Pancreas (tissue), 10 donors: ENCODE measurements at places on chromosomes 6 and 20. TPM values are rescaled to one million over a fixed set of nuclear protein-coding genes. Genes with fewer than 3 reads are reported as not detected.

DNA sequence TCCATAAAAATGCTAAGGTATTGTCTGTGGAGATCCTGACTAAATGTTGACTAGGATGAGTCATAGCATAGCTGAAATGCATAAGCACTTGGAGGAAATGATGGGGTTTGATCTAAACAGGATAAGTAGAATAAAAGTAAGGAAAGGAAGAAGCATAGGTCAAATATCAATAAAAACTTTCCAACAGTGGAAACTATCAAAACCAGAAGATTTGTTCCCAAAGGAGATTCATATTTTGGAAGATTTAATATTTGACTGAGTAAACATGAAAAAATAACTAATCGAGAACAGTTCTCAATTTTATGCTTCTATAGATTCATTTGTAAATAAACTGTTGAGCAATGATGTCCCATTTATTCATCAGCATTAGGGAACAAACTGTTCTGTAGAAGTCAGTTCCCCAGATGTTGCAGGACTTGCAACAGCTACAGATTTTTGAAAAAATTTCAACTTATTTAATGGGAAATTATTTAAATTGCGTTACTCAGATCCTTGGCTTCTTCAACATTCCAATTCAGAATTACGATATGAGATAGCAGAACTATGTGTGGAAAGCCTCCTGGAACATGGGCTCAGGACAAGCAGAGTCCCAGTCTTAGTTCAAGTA lies 133.7 kb upstream of the TBX18 start:
- DNase-seq, result no peak

- no peak for DNase-seq
Observed at GRCh38 chr6:20058121-20058905, 154.0 kb downstream of the MBOAT1 start.

- no peak for DNase-seq
Observed at GRCh38 chr6:162864911-162865310, 137.1 kb downstream of the PACRG start.

DNA sequence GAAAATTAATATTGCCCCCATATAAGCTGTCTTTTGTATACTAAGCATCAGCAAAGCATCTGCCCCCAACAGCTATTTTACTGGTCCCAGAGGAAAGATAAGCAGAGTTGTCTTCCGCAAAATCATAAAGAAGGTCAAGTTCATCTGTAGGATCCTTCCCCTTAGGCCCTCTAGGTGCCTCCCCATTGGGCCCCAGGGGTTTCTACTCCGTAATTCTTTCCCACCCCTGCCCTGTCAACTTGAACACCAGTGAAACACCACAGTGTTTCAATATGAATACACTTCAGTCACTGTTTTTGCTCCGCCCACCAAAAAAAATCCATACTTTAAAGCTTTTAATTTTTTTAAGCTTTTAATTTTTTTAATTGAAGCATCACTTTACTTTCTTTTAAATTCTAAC lies 159.2 kb downstream of the ATXN1 start:
- DNase-seq, result no peak

- no peak for DNase-seq
Observed at GRCh38 chr6:54037277-54037779, 73.9 kb upstream of the MLIP start.

DNA sequence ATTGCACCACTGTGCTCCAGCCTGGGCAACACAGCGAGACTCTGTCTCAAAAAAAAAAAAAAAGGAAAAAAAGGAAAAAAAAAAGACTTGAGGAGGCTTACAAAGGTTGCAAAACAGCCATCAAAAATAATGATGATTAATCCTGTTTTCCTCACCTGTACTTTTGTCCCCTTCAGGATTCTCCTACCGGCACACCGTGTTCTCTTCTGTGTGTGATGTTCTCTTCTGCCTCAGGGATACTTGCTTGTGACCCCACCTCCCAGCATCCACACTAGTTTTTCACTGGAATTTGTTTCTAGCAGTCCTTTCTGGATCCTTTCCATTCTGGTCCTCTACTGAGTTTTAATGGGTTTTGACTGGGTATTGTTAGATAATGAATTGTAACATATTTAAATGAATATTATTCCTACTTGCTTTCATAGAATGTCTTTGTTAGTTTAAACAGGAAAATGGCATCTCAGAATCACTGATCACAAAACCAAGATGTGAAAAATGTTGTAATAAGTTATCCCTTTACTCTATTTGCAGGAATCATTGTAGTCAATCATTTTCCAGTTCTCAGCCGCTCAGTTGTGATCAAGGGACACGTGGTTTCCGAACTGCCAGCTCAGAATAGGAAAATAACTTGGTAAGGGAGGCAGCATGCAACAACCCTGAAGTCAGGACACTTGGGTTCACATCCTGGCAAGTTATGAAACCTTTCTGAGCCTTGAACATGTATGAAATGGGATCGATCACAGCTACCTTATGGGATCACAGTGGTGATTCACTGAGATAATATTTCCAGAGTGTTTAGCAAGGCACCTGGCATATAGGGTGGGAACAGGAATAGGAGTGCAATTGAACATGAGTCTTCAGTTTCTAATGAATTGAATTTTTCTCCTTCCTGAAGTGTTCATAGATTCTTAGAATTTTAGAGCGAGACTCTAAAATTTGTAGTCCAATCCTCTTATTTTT lies 8.5 kb downstream of the C6orf89 start:
- no peak for DNase-seq

- DNase-seq, result no peak
Observed at GRCh38 chr6:32862725-32863124, 8.7 kb downstream of the PSMB9 start.

DNA sequence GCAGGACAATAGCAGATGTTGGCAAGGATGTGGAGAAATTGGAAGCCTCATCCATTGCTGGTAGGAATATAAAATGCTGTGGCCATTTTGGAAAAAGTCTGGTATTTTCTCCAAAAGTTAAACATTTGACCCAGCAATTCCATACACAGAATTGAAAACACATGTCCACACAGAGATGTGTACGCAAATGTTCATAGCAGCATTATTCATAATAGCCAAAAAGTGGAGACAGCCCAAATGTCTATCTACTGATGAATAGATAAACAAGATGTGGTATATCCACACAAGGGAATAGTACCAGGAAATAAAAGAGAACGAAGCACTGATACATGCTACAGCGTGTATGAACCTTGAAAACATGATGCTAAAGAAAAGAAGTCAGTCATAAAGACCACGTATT lies 40.5 kb downstream of the CFAP61 start:
- no peak for DNase-seq

GRCh38 chr6:130396722-130397121 lies 30.9 kb downstream of the TMEM200A start:
- DNase-seq, result no peak

- DNase-seq, result no peak
Observed at GRCh38 chr6:137434640-137435039, 59.6 kb downstream of the OLIG3 start.

DNA sequence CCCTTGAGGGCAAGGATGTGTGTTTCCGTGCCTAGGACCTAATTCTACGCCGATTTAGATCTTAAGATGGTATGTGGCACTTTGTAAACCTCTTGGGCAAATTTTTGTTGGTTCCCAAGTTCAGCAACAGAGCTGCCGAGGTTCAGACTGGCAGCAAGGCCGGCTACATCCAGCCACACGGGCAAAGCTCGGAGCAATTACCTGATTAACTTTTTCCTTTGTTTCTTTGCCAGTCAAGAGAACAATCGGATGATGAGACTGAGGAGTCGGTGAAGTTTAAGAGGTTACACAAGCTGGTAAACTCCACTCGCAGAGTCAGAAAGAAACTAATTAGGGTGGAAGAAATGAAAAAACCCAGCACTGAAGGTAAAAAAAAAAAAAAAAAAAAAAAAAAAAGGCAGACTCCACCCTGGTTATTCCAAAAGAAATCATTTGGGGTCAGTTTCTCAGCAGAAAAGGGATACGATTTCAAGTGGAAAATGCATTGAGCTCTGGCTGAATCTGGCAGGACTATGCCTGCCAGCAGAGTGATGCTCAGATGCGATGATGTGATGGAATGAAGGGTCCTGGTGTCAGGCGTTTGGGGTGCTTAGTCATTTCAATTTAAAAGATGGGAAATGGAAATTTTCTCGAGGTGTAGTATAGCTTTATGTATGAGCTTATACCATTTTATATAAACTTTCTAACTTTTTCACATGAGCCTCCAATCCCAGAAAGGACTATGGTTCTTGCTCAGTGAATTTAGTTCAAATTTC lies 171.6 kb downstream of the SASH1 start:
- DNase-seq, result no peak

- no peak for DNase-seq
Observed at GRCh38 chr6:129329678-129330077, 380.3 kb downstream of the ARHGAP18 start.

- DNase-seq, result peak; percentile 48
Observed at GRCh38 chr20:61938839-61939690, 126.6 kb downstream of the TAF4 start.

DNA sequence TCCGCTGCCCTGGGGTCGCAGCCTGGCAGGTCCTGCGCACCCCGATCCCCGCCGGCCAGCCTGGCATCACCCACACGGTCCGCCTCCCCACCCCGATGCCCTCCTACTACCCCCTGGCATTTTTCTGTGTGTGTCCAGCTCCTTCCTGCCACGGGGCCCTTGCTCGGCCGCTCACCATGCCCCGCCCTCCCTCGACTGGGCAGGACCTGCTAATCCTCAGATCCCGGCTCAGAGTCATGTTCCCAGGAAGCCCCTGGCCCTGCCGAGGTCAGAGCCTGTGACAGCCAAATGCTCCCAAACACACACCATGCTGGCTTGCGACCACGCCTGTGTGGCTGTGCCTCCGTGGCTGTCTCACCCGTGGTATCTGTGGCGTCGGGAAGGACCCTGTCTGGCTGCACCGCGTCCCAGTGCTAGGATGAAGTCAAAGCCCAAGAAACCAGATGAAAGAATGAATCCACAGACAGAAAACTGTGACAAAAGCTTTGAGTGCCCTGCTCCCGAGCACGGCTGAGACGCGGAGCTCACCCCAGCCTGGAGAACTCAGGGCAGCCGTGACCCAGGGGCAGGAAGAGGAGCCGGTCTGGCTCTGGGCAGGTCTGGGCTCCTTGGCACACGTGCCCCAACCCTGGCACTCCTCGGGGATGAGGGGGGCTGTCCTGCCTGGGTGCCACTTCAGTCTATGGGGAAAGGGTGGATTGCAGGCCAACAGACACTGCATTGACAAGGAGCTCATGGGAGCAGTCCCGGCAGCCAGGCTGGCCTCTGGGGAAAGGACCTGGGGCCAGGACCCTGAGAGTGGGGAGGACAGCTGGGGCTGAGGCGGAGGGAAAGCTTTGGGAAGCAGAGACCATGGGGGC lies 20.8 kb upstream of the SLCO4A1 start:
- no peak for DNase-seq

GRCh38 chr20:17896193-17896723 lies 72.3 kb downstream of the SNX5 start:
- DNase-seq, result no peak

GRCh38 chr20:17457079-17457478 lies 74.1 kb downstream of the BFSP1 start:
- no peak for DNase-seq

DNA sequence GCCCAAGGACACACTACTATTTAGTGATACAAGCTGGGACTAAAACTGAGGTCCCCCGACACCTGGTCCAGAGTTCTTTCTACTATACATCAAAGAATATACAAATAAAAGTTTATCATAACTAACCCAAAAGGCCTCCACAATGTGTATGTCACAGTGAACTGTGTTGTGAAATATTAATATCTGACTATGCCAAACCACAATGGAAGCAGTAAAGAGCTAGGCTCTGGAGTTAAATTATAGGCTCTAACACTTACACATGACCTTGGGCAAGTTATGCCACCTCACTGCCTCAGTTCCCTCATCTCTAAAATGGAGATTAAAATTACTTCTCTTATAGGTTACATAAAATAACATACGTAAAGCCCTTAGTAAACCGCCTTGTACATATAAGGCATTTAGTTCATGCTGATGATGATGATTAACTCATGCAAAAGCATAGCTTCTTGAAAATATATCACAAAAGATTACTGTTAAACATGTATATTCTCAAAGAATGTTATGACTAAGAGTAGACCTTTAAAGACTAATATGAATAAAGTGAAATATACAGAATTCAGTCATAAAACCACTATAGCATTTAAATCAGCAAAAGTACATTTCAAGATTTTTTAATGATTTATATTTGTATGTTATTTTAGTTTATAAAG lies 5.7 kb downstream of the SUPT3H start:
- DNase-seq, result no peak

GRCh38 chr6:28886079-28886439 lies 37.7 kb downstream of the TRIM27 start:
- no peak for DNase-seq

GRCh38 chr20:8456765-8457164 lies 324.7 kb downstream of the PLCB1 start:
- DNase-seq, result no peak

DNA sequence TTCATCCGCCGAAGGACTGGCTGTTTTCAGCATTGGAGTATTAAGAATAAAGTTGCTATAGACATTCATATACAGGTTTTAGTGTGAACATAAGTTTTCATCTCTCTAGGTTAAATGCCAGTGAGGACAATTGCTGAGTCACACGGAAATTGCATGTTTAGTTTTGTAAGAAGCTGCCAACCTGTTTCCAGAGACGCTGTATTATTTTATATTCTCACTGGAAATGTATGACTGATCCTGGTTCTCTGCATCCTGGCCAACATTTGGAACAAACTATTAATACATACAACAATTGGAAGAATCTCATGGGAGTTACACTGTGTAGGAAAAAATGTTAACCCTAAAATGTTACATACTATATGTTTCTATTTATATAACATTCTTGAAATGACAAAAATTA lies 16.7 kb upstream of the TGM6 start:
- no peak for DNase-seq

DNA sequence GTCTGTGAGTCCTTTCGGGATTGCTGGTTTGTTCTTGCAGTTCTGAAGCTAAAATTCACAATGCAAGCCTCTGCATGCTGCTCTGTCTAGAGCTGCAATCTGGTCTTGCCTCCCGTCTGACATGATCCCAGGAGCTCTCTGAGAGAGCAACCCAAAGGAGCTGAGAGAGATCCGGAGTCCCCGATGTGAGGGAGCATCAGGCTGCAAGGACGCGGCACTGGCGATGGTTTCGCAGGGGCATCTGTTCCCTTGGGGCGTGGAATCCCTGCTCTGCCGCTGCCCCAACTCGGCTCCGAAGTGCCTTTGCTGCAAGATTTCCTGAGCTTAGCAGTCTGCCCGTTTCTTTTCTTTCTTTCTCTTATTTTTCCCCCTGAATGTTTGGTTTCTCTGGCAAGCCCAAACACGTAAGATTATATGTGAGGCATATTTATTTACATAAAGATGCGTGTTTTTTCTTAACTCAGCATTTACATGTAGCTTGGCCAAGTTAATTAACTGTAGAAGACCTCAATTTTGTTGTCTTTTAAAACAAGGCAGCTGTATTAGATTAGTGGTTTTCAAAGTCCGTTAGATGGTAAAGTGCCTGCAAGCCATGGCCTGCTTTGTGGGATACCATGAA lies 873.0 kb downstream of the KIF16B start:
- DNase-seq, result no peak

Gene VSTM2L
- total RNA-seq, result 4.4 TPM

Gene MATN4
- total RNA-seq, result 1.2 TPM

Gene CEP57L1
- total RNA-seq, result 5.4 TPM

Gene PRL
- not detected for total RNA-seq

Gene MYO6
- total RNA-seq, result 47.6 TPM

Gene SAPCD1
- total RNA-seq, result not detected

Gene KIAA1755
- total RNA-seq, result 2.5 TPM

Gene OXT
- total RNA-seq, result 0.38 TPM

Gene SLC35F1
- 0.14 TPM for total RNA-seq

Gene ZSCAN16
- total RNA-seq, result 1.9 TPM

Gene SMOC2
- 8.6 TPM for total RNA-seq

Gene VWA7
- total RNA-seq, result 3.0 TPM

Gene THBD
- 3.9 TPM for total RNA-seq
